KG1 (cell line): ENCODE measurements at places on chromosomes 6 and 20.

- DNase-seq, result no peak
These were observed 4.5 kb downstream of the HLA-DOA start for GRCh38 chr6:33004940-33005339.

GRCh38 chr20:16007962-16008361 lies 565.3 kb downstream of the KIF16B start:
- DNase-seq, result no peak

- no peak for DNase-seq
These were observed 10.5 kb downstream of the RPS6KA2 start for GRCh38 chr6:166616261-166617238.

GRCh38 chr6:63789699-63790098 lies 154.1 kb downstream of the PHF3 start:
- DNase-seq, result no peak

- no peak for DNase-seq
These were observed 715.9 kb upstream of the POU3F2 start for GRCh38 chr6:98118397-98119045.

GRCh38 chr6:113595911-113596376 lies 261.2 kb upstream of the MARCKS start:
- no peak for DNase-seq

GRCh38 chr20:16544949-16545348 lies 28.3 kb downstream of the KIF16B start:
- no peak for DNase-seq

- DNase-seq, result no peak
These were observed 234.6 kb downstream of the ANKRD60 start for GRCh38 chr20:57993716-57994431.

DNA sequence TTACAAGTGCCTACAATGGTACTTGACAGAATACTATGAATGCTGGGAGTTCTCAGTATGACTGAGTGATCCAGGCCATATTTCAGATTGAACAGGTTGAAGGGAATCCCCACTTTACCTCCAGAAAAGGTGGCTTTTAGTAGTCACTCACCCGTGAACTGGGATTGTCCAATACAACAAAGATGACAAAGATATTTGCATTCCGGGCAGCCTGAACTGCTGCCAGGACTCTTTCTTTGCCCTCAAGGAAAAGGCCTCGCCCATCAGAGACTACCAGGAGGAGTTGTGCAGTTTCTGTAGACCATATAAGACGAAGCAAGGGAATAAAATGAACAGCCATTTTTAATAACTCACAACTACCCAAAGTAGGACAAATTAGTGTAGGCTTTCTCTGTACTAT lies 6.3 kb upstream of the LYRM2 start:
- DNase-seq, result no peak

- DNase-seq, result no peak
These were observed 150.2 kb downstream of the IMPG1 start for GRCh38 chr6:75922226-75922625.
